ENCODE measurements at places on chromosomes 5 and 9.

DNA sequence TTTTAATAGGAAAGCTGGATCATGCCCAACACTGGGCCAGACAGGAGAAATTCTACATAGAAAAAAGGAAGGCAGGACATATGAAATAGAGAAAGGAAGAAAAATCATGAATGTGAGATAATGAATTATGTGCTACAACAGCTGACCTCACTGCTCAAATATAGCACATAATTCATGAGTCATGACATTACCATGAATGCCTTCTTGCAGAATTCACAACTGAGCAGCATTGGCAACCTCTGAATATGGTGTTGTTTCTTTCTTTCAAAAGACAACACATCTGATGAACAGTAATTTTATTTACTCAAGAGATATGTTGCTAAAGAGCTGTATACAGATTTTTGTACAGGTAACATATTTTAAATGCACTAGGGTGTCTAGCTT, 34.4 kb downstream of the APBA1 start:
- DNase-seq: peak; percentile 9

GRCh38 chr5:5104550-5104949, 35.6 kb upstream of the ADAMTS16 start:
- no peak for DNase-seq

DNA sequence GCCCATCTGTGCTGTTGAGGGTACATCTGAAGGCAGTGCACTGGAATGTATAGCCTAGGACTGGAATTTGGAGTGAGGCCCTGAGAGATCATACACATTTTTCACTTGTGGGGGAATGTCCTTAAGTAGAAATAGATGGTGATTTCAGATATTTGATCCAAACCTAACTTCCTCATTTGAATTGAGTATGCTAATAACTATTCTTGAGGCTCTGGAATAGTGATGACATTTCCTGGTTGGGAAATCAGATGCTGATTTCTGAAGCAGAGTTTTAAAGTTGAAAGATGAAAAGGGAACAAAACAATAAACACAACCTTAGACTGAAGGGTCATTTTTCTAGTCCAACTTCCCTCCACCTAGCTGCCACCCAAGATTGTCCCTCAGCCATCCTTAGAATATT, 163.0 kb upstream of the CCDC152 start:
- no peak for DNase-seq

DNA sequence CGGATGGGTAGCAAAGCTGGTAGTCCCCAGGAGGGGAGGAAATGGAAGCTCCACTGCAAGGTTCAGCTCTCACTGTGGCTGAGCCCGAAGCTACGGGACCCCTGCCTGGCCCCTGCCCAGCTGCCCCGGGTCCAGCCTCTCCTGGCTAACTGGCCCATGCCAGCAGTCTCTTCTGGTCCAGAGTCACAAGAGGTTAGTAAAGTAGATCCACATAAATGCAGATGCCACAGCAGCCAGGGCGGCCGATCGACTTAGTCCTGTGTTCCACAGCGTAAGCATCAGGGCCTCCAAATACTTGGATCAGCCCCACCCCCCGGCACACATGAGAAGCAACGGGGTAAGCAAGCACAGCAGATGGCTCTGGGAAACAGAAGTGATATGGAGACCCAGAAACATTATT, 42.1 kb downstream of the MRPL36 start:
- DNase-seq: no peak

DNA sequence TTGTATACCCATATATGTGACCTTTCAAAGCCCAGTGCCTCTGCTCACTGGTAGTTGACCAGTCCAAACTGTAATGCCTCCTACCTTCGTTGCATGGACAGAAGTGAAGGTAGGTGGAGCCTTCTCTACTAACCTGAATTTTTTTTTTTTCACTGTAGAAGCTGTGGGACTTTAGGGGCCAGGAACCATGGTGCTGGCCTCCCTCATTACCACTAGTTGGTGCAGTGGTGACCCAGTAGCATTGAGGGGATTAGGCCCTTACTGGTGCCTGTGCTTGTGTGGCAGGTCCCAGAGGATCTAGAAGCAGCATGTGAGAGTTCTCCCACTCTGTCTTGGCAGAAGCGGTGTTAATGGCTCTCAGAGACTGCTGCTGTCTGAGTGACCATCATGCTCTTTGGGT, 2.3 kb downstream of the RALGPS1 start:
- no peak for DNase-seq

GRCh38 chr5:123147741-123148140, 58.7 kb downstream of the PRDM6 start:
- no peak for DNase-seq

GRCh38 chr5:172540099-172540870, 86.0 kb upstream of the SH3PXD2B start:
- DNase-seq: no peak

DNA sequence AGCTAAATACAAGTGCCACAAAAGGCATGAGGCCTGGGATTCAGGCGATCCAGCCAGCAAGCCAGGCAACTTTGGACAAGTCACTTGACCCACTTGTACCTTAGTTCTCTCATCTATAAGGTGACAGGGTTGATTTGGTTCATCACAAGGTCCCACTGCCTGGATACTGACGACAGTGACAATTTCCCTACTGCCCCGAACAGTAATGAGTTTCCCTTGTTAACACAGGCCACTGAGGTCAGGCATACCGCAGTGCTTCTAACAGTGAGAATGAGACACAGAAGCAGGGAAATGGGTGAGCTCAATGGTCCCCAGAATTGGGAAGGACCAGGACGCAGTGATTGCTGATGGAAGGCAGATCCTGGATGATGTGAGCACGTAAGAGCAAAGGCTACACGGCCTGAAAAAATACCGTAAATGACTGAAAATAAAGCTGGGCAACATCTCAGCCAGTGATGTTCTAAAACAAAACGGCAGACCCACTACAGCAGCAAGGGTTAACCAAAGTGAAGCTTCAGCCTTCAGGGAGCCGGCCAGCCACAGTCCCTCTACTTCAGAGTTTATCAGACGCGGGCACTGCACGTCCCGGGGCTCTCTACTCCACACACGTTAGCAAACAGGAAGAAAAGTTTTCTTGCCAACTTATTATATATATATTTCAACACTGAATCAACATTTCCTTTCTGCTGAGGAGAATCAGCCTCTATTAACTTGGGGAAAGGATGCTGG, 846 bp downstream of the MGAT1 start:
- no peak for DNase-seq

DNA sequence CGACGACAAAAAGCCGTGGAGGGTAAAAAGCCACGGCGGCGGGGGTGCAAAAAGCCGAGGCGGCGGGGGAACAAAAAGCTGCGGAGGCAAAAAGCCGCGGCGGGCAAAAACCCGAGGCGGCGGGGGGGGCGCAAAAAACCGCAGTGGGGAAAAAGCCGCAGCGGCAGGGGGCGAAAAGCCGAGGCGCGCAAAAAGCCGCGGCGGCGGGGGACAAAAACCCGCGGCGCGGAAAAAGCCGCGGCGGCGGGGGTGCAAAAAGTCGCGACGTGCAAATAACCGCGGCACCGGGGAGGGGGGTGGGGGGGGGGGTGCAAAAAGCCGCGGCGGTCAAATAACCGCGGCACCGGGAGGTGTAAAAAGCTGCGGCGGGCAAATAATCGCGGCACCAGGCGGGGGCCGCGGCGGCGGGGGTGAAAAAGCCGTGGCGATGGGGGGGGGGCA, 511.5 kb downstream of the FOXD4L5 start:
- no peak for DNase-seq

GRCh38 chr9:93480262-93480661, 26.9 kb upstream of the FAM120AOS start:
- no peak for DNase-seq

DNA sequence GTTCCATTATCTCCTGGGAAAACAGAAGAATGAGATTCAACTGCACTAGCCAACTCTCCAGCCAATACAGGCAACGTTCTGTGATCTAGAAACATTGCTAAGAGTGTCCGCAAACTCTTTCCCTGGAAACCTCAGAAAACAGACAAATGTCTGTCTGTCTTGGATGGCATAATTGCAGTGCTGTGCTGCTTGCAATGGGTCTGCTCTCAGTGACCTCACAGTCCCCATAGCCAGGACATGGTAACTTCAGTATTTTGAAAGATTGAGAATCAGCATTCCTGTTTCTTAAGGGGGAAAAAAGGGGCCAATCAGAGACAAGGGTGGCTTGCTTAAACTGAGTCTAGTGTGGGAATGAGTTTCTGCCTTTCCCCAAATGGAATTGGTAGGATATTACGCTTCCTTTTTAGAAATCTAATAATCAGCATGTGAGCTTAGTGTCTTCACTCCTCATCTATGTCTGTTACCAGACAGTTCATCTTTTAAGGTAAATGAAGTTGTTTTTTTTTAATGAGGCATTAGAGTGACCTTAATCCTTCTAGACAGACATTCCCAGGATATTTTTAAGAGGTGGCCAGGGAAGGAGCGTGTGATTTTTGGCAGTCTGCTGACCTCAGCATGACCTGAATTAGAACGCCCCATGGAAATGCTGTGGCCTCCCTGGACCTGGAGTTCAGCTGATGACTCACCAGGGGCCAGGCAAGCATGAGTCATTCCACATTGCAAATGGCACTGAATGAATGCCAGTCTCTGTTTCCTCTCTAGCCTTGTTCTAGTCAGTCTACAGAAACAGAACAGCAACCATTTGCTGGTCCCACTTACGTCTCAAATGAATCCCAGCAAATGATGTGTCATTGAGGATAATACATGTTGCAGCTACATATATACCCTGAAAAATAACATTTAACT, 210.2 kb upstream of the ACTBL2 start:
- peak; percentile 98 for DNase-seq

DNA sequence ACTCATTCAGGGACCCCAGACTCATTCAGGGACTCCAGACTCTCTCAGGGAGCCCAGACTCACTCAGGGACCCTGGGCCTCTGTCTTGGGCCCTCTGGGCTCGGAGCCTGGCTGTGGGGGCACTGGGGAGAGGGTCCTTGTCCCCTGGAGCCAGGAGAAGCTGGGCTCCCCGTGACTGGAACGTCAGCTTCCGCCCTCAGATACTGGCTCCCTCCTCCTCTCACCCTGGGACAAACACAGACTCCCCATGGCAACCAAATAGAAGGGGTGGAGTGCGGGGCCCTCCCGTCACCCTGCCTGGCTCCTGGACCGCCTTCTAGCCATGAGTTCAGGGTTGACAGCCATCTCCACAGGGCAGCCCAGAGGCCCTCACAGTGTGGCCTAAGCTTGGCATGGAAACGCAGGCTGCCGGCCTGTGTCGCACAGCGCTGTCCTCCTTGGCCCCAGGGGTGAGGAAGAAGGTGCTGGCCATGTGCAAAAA, 27.6 kb downstream of the ZDHHC11B start:
- DNase-seq: no peak

GRCh38 chr5:6979061-6979460, 265.8 kb downstream of the TENT4A start:
- no peak for DNase-seq

DNA sequence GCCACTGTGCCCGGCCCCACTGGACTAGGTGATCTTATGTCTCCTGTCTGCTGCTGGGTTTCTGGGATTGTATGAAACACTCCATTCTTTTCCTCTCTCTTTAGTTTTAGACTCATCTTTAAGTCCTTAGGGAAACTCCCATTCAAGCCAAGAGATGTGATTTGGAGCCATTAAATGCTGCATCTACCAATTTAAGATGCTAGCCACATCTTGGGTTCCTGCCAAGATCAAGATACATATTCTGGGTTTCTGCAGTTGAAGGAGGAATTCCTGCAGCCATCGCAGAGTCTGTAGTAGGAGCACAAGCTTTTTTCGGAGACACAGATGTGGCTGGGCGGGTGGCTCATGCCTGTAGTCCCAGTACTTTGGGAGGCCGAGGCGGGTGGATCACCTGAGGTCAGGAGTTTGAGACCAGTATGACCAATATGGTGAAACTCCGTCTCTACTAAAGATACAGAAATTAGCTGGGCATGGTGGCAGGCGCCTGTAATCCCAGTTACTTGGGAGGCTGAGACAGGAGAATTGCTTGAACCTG, 23.2 kb downstream of the STXBP1 start:
- no peak for DNase-seq

DNA sequence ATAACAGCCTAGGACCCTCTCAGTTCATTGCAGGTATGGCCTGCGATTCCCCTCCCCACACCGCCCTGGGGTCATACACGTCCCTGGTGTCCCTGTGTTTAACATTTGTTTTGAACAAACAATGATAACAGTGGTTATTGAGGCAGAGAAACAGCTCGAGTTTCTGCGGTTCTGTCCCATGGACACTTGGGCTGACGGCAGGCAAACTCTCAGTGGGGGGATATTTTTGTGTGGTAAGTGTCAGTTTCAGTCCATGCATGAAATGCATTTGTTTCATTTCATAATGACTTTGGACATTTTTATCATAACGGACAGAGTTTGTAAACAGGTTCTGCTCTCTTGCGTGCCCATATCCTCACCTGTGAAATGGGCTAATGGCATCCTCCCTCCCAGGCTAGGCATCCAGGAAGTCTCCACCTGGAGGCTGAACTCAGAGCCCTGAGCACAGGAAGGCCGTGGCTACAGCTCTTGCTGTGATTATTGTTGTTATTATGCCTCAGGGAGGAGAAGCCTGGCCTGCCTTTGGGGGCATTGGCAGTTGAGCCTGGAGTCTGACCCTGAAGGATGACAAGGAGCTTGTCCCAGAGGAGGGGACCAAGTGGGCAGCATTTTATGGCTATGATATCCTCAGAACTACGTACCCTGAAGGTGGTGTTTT, 190.9 kb downstream of the GADD45G start:
- DNase-seq: no peak

DNA sequence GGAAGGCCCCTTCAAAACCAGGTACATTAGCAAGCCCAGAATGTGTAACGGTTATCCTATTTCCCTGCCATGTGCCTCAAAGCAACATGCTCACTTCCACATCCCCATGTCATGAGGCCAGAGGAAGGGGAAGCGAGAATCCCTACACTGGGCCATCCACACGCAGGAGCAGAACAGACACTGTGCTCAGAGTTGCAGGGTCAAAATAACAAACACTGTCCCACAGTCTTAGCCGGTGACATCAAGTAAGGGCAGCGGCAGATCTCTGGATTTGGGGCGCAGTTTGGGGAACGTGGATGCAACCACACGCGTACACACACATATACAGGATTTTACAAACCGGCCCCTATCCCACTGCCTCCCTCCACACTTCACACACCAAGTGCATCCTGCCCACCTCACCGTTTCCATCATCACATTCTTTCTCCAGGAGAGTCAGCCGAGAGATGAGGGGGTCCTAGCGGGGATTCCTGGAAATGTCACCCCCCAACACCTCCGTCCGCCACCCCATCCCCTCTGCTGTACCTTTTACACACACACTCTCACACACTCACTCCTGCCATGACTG, 776 bp downstream of the APBA1 start:
- DNase-seq: no peak

GRCh38 chr5:2113348-2114131, 230.8 kb upstream of the IRX4 start:
- no peak for DNase-seq

DNA sequence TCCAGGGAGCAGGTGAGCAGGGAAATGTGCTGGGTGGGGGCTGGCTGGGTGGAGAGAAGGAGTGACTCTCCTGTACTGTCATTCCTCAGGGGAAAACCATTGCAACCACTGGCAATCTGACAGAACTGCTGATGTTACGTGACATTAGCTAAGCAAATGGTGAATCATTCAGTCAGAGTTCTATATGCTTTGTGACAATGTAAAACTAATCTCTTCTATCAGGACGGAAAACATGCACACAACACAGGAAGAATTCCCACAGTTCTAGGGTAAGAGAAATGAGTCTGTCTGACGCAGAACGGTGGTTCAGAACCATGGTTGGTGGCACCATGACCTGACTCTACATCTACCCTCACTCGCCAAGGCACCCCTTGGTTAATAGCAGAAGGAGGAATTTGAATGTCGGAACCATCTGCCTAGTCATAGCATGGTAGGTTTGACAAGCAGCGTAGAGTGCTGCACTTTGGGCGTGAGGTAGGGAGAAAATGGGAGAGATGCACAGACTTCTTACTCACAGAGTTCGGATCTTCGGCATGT, 243.6 kb upstream of the PANK3 start:
- peak; percentile 60 for DNase-seq
